T47D (cell line): ENCODE measurements at places on chromosomes 3 and 15.

DNA sequence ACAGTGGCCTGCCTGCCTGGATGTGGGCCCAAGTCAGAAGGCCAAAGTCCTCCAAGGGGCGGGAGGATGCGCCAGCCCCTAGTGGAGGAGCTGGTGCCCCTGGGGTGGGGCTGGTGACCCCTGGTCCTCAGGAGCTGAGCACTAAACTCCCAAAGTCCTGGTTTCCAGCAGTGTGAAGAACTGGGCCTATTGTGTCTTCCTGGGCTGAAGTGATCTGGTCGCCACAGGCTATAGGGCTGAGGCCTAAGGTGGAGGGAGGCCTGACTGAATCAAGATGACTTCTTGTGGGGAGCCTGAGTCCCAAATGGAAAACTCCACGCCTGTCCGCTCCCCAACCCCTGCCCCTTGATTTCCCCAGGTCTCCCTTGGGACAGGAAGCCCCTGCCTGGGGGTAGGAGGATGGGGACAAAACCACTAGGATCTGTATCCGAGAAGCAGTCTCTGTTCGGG lies 753 bp upstream of the FES start:
- DNase-seq, result no peak

DNA sequence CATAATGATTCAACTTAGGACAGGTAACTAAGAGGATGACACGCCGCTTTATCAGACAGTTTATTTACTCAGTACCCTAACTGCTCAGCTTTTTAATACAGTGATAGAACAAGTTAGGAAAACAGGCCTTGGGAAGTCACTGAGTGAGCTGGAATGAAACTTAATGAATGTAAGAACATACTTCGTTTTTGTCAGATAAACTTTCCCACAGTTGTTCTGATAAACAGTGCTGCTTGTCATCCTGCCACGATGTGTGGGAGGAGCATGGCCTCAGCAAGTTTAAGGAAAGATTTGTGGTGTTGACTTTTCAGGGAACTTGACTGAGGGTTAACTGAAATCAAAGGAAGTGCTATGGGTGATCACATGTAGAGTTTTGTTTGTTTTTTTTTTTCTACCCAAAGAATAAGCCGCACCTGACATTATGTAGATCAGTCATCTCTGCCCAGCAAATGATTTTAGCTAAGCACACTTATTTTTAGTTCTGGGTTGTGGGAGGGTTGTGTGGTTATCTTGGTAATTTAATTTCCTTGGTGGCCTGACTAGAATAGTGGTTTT lies 5.6 kb upstream of the P2RY14 start:
- no peak for DNase-seq

- DNase-seq, result no peak
Measured at GRCh38 chr3:100613721-100614390, 4.5 kb downstream of the ADGRG7 start.

- DNase-seq, result peak; percentile 85
Measured at GRCh38 chr3:160707187-160707794, 30.3 kb downstream of the ARL14 start.

- DNase-seq, result no peak
Measured at GRCh38 chr3:171439996-171440395, 20.2 kb downstream of the TNIK start.

DNA sequence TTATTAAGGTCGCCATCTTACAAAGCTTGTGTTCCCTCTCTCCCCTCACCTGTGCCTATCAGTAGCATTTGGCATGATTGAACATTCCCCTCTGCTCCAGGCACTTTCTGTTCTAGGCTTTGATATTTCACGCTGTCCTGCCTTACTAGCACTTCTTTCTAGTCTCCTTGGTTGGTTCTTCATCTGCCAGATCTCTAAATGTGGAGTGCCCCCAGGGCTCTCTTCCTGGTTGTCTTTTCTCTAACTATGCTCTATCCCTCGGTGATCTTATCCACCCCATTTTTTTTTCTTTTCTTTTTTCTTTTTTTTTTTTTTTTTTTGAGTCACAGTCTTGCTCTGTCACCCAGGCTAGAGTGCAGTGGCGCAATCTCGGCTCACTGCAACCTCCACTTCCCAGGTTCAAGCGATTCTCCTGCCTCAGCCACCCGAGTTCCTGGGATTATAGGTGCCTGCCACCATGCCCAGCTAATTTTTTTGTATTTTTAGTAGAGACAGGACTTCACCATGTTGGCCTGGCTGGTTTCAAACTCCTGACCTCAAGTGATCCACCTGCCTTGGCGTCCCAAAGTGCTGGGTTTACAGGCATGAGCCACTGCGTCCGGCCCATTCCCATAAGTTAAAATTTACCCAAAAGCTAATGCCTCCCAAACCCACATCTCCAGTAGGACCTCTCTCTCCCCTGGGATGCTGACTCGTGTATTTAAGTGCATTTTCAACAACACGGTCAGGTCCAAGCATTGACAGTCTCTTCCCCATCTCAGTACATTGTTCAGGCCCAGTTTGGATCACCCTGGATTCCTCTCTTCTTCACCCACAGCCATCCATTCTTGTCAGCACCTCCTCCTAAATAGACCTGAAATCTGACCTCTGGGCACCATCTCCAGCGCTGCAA lies 5.2 kb downstream of the NUSAP1 start:
- DNase-seq, result no peak

DNA sequence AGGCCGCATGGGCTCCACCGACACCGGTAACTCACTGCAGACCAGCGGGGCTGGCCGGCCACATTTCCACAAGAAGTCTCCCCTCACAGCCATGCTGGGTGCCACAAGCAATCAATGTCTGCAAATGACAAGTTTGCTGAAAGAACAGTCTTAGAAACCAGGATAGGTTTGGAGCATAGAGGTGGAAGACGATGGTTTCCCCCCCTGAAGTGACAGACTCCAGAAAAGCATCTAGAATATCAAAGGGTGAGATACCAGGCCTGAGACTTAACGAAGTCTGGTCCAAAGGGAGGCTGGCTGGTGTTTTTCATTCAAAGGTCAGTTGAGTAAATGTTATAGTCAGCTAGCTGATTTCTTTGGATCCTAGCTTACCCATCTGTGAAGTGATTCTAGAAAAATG lies 50.0 kb upstream of the WNT5A start:
- no peak for DNase-seq

DNA sequence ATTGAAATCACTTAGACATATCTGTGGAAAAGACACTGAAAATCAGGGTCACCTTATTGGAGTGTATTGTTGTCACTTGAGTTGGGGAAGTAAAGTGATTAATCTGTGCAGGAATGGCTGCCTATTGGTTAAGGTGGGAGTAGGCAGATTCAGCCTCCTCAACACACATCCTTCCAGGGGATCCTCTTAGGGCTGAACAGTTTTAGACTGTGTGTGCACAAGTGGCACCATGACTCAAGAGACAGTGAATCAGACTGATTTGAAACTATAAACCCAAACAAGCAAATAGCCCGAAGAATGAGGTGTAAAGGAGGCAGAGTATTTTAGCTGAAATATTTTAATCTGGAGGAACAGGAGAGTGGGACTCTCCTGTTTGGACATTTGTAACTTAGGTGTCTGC lies 4.9 kb downstream of the ABHD17C start:
- no peak for DNase-seq
